Muscle of back (tissue), 13 donors: ENCODE measurements at places on chromosomes 6 and 20.

- DNase-seq, result no peak
Observed at GRCh38 chr20:49149281-49150045, 38.7 kb downstream of the STAU1 start.

DNA sequence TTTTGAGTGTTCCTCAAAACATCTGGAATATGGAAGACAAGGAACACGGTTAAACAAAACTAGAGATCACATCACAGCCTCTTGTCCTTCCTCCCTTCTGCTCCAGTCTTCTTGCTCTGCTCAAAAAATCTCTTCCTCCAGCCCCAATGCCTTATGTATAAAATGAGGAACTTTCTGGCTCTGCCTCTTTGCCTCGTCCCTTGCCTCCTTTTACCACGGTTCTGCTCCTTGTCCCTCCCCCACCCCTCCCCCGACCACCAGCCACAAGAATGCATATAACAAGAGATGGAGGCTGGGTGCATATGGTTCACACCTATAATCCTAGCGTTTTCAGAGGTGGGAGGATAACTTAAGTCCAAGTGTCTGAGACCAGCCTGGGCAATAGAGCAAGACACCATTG, 43.6 kb downstream of the PLAGL2 start:
- DNase-seq, result no peak

- DNase-seq, result no peak
Observed at GRCh38 chr6:21885111-21885510, 291.6 kb downstream of the SOX4 start.

- peak; percentile 58 for DNase-seq
Observed at GRCh38 chr6:22095836-22096235, 201.0 kb downstream of the PRL start.

DNA sequence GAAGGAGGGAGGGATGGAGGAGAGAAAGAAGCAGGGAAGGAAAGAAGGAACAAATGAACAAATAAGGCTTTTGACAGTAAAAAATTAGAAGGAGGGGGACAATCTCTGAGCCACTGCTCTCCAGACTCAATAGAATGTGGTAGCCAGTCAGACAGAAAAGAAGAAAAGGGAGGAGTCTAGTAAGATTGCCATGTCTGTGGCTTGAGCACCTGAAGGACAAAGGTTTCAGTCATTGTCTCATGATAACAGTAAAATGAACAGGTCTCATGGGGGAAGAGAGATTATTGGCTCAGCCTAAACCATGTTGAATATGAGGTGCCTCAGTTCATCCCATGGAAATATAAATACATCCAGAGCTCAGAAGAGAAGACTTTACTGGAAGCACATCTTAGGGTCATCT, 14.0 kb upstream of the LOC128125822 start:
- DNase-seq, result no peak

DNA sequence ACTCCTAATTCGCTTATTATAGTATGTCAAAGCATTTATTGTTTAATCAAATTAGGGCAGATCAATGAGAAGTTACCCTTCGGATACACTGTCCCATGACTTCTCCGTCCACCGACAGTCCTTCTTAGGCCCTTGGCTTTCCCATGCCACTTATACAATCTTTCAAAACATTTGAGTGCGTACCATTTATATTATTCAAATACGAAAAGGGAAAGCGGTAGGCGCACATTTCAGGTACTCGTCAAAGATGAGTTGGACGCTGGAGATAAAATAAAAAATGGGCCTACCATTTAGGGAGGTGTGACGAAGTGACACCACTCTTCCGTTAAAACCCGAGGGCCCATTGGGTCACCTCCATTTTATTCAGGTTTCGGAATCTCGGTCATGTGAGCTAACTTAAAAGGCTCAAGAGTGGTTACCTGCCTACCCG, 542 bp upstream of the AFG1L start:
- no peak for DNase-seq

- DNase-seq, result no peak
Observed at GRCh38 chr6:138231381-138231886, 13.1 kb upstream of the PBOV1 start.

DNA sequence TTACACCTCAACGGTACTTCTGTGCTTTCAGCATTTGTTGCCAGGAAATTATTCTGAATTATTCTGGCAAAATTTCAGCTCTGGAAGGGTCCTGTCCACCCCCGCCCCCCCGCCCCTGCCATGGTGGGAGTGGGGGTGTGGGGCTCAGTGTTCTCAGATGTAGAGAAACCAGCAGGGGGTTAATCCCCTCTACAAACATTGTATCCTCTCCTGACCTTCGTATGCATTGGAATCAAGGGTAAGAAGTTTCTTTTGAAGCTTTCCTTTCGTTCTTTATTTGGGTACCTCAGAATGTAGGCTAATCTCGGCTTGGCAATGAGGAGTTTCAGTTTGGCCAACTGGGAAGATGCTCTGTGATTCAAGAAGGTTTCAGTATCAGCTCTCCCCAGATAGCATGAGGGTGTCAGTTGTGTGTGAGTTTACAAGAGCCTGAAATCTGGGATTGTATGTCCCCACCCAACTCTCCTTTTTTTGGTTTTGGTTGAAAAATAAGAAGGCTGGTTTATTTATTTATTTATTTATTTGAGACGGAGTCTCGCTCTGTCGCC, 25.5 kb upstream of the OLIG3 start:
- DNase-seq, result no peak

DNA sequence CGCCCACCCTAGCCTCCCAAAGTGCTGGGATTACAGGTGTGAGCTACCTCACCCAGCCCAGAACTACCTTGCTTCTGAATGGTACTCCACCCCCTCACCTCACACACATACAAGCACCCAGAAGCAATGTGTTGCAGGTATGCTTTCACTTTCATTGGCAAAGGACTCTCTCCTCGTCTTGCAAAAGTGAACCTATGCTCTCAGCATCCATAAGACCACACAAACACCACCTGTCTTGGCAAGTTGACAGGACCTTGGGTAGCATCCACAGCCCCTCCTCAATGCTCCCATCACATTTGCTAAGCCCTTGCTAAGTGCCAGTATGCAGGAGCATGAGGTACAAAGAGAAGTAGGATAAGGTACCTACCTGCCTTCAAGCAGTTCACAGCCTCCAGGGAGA, 3.7 kb downstream of the KIF13A start:
- no peak for DNase-seq

- no peak for DNase-seq
Observed at GRCh38 chr20:30484009-30484748, 773.3 kb upstream of the DEFB115 start.

DNA sequence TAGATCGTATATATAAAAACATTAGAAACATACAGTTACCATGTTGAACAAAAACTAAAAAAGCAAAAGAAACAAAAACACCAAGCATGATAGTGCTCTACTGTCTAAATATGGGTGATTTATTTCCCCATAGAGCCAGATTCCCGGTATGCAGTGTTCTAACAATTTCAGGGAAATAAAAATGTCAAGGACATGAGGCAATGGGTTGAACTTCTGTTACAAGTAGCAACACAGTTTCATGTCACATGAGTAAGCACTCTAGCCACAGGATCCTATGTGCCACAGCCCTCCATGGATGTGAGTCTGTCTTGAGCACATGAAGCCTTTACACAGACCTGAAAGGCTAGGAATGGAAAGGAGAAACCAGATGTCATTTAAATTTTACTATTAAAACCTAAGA, 96.0 kb downstream of the MAP3K5 start:
- no peak for DNase-seq

DNA sequence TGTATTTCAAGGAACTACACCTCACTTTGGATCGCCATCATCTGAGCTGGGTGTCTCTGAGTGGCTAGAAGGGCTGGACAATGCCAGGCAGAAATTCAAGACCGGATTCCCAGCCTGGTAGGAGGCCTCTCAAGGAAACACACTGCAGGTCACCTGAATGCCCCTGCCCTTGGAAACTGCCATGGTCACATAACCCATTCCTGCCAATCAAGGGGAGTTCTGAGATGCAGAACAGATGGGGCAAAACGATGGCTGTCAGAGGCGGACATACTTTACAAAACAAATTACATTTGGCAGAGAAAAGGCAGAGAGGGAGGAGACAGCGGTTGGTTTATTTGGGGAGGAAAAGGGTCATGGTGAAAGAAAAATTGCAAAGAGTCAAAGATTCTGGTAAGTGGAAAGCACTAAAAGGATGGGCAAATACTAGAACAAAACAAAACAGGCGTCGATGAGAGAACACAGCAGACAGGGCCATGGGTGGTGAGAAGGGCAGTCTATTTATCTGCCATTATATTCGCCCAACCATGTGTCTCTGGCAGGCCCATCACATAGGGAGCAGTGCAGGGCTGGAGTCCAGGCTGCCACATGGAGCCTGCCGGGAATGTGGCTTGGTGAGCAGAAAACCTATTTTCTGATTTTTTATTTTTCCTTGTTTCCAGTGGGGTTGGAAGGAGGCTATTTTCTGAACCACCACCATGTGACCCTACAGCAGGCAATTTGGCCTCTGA, 13.5 kb downstream of the BEND3 start:
- no peak for DNase-seq

DNA sequence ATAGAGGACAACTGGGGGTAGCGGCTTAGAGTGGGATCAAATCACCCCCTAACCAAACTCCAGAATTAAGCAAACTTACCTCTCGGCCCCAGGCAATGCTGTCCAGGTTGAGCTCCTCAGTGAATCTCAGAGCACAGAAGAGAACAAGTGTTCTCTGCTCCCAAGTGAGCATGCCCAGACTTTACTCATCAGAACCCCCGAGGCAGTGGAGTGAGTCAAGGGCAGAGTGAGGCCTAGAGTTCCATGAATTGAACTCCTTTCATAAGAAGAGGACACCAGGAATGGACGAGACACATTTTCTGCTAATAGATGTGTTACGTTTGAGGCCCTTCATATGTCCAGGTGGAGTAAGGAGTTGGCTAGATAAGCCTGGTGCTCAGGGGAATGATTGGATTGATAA, 134.0 kb upstream of the DTNBP1 start:
- DNase-seq, result no peak
